Stimulated activated CD4-positive, alpha-beta T cell treated with anti-CD3 and anti-CD28 coated beads, Interleukin-1b, Interleukin-23, amount 100 ng/mL, for 48 hours (primary cell): ENCODE measurements at places on chromosomes 4 and X.

DNA sequence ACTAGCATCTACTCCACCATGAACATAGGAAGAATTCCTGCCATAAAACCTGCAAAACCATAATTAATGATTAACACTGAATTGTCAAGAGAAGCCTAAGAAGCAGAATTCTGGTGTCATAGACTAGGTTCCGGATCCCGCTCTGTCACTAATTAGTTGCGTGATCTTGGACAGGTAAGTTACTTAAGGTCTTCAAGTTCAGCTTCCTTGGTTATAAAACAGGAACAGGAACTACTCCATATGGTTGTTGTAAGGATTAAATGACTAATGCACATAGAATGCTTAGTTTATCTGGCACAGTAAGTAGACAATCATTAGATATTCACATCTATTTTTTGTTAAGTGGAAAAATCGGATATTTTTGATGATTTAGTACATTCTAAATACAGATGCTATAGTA is 14.3 kb downstream of the G3BP2 start:
- DNase-seq: no peak

- DNase-seq: no peak
Measured at GRCh38 chr4:81375745-81376144, 96.0 kb downstream of the RASGEF1B start.

DNA sequence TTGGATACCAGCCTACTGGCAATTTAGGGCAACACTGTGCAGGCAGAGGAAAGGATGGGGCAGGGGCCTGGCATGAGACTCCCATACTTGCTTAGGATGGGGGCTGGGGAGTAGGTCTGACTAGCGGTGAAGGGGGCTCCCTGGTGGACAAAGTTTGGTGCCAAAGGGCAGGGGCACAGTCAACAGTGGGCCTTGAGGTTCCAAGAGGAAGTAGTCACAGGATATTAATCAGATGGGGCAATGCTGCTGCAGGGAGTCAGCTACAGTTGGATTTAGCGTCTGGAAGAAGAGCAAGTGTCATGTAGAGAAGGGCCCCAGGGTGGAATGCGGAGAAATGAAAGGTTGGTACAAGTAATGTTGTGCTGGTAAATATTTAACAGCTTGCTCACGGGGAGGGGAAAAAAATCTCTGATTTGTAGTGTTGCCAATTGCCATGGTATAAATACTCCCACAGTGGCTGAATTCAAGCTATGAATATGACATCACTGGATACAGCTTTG is 139.4 kb downstream of the PJA1 start:
- no peak for DNase-seq

- no peak for DNase-seq
Measured at GRCh38 chr4:8862800-8863685, 8.6 kb downstream of the HMX1 start.

DNA sequence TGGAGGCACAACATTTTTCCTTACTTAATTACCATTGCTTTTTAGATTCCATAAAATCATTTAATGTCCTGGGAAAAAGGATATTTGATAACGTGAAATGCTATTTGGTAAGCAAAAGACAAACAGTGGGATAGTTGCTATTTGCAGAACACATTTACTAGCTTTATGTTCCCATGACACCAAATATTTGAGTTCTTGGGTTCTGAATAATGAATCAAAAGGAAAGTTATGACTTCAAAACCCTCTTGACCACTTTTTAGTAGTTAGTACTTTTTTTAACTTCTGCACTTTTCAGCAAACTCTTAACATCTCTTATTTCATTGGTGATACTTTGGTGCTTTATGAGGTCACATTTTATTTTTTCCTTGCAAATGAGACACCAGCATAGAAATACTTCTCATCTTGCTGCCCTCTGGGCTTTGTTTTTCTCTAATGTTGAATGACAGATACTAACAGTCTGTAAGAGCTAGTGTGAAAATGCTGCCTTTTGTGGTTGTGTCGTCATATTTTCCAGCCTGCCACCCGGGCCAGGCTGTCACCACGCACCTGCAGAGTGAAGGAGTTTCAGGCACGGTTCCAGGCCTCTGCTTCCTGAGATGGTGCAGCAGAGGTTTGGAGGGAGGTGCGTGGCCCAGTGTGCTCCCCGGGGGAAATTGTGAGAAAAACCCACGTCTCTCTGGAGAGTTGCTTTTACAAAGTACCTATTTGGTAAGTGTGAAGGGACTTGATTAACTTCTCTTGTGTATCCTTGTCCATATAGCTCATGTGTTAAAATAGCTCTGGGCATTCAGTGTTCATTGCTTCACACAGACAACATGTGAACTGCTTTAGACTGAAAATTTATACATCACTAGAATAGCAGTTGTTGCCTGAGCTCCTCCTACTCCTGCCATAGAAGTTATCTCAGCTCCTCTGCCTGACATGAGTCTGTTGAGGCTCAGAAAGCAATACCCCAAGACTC is 34.7 kb downstream of the MSL3 start:
- peak; percentile 75 for DNase-seq

- no peak for DNase-seq
Measured at GRCh38 chr4:82553020-82553419, 8.8 kb downstream of the TMEM150C start.

DNA sequence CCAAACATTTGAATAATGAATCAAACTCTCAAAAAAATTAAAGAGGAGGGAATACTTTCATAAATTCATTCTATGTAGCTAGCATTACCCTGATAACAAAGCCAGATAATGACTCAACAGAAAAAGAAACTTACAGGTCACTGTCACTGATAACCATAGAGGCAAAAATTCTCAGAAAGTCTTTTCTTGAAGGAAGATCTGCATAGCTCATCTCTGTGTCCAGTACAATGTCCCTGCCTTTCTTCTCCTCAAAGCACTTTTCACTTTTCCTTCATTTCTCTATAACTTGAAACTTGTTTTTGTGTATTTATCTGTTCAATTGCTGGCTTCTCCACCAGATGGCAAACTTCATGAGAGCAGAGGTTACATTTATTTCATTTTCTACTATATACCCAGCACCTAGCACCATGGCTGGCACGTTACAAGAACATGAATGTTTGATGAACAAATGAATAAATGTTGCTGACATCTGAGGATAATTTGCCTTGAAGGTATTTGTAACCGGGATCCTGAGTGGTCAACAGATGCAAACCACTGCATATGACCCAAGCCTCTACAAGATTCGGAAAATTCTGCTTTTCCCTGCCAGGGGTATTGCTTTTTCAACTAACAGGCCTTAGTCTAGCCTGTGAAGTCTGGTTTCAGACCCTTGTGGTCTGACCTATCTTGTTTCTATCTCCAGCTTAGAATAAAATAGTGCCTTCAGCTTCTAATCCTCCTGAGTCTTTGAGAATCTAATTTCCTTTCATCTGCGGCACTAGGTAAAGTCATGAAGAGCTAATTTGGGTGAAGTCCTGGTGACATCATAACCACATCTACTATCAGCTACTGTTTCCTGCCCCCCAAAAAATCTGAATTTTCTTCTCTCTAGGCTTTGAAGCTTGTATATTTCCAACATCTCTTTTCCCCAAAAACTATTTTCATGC is 52.5 kb upstream of the ANTXR2 start:
- DNase-seq: no peak

DNA sequence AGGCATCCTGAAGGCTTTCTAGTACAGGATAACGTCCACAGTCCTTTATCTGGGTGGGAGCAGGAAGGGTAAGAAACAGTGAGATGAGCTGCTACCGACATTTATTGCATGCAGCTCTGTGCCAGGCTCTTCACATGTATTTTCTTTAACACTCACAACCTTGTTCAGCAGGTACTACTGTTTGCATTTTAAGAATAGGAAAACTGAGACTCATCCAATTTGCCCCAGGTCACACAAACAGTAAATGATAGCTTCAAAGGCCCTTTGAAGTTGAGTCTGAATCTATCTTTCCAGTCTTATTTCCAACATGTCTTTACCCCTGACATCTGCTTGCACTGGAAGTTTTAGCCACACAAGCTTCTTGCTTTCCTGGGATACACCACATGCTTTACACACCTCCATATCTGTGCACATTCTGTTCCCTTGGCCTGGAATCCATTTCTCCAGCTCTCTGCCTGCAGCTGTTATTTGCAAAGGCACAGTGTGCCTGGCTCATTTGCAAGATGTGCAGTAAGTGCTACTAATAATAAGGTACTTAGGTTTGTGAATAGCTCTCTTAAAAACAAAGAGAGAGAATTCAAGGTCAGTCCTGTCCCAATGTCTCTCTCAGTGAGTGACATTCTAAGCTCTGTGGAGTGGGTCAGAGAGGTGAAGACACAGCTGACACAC is 61.2 kb downstream of the METTL14 start:
- DNase-seq: no peak

DNA sequence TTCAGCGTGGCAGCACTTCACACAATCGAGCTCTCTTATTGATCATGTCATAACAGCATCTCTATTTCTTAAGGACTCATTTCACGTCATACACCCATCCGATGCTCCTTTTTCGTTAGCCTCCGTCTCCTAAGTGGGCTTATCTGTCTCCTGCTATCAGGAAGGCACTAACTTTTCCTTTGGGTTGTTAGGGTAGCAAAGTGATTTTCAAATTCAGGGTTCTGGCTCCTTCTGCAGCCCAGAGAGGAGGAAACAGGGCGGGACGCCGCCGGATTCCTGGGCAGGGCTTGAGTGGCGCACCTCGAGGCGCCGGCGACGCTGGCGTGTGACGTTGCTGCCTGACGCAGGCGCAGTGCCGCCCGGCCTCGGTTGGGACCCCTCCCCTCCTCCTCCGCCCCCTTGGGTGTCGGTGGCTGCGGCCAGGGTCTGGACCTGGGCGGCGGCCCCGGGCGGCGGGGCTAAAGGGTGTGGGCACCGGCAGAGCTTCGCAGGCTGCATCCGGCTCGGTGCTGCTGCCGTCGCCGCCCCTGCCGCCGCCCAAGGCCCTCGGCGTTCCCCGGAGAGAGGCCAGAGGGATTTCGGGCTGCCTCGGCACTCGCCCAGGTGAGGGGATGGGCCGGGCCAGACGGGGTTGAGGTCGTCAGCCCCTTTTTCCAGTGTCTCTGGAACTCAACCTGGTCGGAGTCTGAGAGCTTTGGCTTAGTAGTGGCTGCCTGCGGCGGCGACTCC is at the start of gene BLTP1:
BLTP1 (plus strand) TSS at position 350 of the 729 bp plus-strand sequence. CDS start 18,317 bp downstream, outside the sequence.
- peak; percentile 85 for DNase-seq

- DNase-seq: no peak
Measured at GRCh38 chr4:83171436-83172039, 57.0 kb upstream of the PLAC8 start.

DNA sequence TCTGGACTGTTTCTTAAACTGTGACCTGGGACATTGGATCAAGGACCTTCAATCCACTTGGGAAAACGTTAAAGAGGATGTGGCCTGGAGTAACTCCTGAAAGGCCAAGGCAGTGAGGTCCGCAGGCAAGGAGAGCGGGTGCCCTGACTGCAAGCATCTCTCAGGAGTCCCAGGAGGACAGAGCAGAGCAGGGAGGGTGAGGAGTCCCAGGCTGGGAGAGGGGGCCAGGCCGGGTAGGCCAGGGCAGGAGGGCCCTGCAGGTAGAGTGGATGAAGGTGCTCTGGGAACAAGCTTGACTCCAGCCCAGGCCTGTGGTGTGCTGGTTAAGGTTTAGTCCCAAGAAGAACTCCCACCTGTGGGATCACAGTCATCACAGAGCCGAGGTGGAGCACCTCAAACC is 13.8 kb downstream of the PNMA6E start:
- DNase-seq: no peak

GRCh38 chr4:91746551-91746950 is 557.2 kb upstream of the GRID2 start:
- DNase-seq: no peak

DNA sequence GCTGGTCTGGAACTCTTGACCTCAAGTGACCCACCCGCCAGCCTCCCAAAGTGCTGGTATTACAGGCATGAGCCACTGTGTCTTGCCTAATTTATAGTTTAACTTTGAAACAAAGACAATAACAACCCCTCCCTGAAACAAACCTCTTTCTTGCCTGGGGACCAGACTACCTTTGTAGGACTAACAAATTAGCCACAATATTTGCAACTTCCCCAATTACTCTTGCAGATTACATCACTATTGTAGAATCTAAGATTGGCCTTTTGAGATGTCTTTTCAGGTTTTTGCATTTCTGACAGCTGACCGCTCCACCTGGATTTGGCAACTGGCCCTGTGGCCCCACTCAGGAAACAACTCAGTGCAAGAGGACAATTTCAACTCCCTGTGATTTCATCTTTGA is 84.8 kb downstream of the AKAP4 start:
- no peak for DNase-seq

GRCh38 chr4:60885011-60885410 is 315.1 kb upstream of the ADGRL3 start:
- DNase-seq: no peak

DNA sequence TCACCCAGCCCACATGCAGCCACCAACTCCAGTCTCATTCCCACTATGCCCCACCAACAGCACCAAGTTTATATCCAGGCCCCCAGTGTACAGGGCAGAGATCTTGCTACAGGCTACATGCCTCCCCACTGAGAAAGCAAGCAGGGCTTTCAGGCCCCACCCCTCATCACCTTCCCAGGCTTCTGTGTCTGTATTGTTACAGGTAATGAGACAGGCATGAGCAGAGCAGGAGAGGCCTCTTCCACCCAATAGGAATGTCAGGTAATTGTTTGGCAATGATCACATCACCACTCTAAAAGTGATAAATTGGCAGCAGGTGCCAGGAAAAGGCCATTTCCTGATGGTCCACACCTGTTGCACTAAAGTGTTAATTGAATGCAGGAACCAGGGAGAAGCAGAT is 102.5 kb downstream of the ZNF518B start:
- DNase-seq: no peak

GRCh38 chr4:6110681-6111353 is 89.5 kb downstream of the JAKMIP1 start:
- no peak for DNase-seq

DNA sequence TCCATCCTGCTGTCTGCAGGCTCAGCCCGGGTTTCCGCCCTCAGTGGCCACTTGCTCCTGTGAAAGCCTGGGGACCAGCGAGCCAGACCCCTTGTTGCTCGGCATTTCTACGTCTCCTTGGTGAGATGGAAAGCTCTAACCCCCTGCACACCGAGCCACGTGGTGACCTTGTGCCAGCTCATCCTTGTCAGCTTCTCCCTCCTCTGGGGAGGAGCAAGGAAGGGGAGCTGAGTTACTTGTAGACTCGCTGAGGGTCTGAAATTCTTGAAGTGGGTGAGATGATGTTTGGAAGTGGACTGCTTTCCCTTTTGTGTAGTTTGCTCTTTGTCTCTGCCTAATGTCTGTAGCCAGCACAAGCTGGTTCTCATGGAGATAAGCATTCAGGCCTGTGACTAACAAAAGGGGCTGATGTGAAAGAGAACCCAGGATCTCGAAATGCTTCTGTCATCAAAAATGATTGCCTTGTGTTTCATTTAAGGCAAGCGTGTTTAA is 29.3 kb downstream of the RGS12 start:
- no peak for DNase-seq

DNA sequence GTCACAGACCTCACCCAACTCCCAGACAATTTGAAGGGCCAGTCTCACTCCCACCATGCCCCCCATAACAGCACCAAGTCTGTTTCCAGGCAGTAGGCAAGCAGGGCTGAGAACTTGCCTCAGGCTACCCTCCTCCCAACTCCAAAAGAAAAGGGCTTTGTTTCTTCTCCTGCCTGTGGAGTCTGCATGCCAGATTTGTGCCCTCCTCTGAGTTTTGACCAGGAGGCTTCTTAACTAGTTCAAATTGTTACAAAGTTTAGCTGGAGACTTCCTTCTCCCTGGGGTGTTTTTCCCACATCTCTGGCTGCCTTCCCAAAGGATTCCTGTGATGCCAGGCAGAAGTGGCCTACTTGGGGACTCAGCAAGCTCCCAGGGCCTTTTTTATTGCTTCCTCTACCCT is 29.6 kb downstream of the PBDC1 start:
- no peak for DNase-seq
